Lower lobe of right lung (tissue), 2 donors: ENCODE measurements at places on chromosomes 1 and 21. TPM values are rescaled to one million over a fixed set of nuclear protein-coding genes. Genes with fewer than 3 reads are reported as not detected.

PTPRU gene
- 35.1 TPM for total RNA-seq

OLIG2 gene
- not detected for total RNA-seq

ARHGEF10L gene
- 57.9 TPM for total RNA-seq

GRCh38 chr1:232899268-232899667 lies 51.1 kb upstream of the NTPCR start:
- DNase-seq, result no peak

- no peak for DNase-seq
Measured at GRCh38 chr1:183656355-183656754, 3.2 kb upstream of the APOBEC4 start.
